ENCODE measurements at places on chromosomes 13 and 19.
A peak's percentile ranks its signal among the peaks of the same experiment; 100 is the strongest.

GRCh38 chr19:4345342-4346019 is 2.1 kb downstream of the MPND start:
- no peak for DNase-seq

GRCh38 chr19:34432797-34433196 is 4.6 kb downstream of the UBA2 start:
- DNase-seq: no peak

GRCh38 chr19:16623066-16623465 is 4.9 kb downstream of the MED26 start:
- no peak for DNase-seq

GRCh38 chr19:19040417-19040816 is 7.0 kb downstream of the ARMC6 start:
- no peak for DNase-seq

DNA sequence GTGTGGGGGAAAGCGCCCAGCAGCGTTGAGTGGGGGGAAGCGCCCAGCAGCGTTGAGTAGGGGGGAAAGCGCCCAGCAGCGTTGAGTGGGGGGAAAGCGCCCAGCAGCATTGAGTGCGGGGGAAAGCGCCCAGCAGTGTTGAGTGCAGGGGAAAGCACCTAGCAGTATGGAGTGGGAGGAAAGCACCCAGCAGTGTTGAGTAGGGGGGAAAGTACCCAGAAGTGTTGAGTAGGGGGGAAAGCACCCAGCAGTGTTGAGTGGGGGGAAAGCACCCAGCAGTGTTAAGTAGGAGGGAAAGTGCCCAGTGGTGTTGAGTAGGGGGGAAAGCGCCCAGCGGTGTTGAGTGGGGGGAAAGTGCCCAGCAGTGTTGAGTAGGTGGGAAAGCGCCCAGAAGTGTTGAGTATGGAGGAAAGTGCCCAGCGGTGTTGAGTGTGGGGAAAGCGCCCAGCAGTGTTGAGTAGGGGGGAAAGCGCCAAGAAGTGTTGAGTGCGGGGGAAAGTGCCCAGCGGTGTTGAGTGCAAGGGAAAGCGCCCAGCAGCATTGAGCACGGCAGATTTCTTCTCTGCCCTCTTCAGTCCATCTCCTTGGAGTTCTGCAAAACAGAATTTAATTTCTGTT is 138.4 kb downstream of the ATP11A start:
- DNase-seq: no peak

GRCh38 chr19:54178581-54179261 is 5.8 kb upstream of the TMC4 start:
- no peak for DNase-seq

DNA sequence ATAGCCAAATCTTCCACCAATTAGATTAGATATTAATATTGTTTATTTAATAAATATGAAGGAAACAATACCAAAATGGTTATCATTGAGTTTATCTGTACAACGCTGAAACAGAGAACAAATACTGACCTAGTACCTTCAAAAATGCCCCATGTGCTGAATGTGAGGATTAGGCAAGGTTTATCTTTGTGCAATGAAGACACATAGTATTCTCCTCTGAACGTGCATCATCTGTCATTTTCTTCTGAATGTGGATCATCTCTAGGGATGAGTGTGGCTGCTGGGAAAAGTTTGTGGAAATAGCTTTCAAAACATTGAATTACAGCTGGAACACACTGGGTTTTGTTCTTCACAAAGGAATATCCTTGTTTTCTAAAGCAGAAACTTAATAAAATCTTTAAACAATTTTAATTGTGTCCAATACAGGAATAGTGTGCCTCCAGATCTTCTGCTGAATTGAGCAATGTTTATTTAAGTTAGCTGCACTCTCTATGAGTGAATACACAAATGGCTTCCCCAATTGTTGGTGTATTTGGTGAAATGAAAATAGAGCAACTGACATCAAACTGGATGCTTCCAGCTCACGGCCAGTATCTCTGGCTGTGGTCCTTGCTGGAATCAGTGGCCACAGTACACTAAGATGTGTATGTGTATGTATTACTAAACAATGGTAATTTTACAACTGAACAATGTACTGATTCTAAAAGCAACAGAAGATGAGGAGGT is 6.7 kb downstream of the COL4A1 start:
- no peak for DNase-seq

DNA sequence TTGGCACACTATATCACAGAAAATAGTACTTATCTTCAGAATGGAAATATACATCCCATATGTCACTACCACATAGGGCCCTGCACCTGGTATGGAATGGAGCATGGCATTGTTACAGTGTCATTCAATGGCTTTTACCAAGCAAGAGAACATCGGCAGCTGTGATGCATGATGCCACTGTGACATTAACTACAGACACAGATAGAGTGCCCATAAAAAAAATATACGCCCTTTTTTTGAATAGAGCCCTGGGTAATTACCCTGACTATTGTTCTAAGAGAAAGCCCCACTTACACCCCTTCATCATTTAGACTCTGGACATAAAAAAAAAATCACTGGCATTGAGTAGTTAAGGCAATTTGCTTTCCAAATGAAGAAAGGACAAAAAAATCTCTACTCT is 320.3 kb downstream of the DNAJC15 start:
- DNase-seq: no peak

GRCh38 chr19:33767898-33768413 is 28.7 kb upstream of the KCTD15 start:
- peak; percentile 91 for DNase-seq

- no peak for DNase-seq
Measured at GRCh38 chr19:38559428-38560401, 58.0 kb downstream of the MAP4K1 start.

DNA sequence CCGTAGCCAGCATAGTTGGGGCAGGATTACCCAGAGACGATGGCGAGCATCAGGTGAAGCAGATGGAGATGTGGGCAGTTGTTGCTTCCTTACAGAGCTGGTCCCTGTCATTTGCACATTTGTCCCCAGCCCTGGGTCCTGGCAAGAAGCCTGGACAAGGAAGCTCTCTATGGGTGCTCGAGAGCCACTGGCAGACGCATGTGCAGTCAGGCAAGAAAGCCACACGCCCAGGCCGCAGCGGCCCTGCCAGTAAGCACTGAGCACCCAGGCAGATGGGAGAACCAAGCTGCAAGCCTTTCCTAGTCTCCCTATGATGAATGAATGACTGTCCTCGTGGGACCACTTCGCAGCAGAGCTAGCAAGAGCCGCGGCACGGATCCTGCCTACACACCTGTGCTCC is 182.8 kb downstream of the FOXO1 start:
- no peak for DNase-seq

DNA sequence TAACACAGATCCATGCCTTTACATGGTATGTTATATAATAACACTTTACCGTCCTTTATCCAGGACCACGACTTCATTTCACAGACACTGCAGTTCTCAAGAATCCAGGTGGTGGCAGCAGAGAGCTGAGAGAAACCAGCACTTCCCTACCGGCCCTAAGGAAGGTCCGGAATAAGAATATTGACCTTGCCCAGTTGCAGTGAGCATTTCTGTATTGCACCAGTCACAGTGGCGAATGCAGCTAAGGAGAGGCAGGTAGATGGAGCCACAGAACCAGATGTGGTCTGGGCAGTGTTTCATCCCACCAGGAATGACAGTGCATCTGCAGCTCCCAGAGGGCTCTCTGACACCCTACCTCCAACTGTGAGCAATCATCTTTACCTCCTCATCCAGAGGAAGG is 44.6 kb downstream of the ZNF787 start:
- peak; percentile 75 for DNase-seq

GRCh38 chr19:8310342-8311055 is 2.3 kb upstream of the CD320 start:
- DNase-seq: peak; percentile 1

DNA sequence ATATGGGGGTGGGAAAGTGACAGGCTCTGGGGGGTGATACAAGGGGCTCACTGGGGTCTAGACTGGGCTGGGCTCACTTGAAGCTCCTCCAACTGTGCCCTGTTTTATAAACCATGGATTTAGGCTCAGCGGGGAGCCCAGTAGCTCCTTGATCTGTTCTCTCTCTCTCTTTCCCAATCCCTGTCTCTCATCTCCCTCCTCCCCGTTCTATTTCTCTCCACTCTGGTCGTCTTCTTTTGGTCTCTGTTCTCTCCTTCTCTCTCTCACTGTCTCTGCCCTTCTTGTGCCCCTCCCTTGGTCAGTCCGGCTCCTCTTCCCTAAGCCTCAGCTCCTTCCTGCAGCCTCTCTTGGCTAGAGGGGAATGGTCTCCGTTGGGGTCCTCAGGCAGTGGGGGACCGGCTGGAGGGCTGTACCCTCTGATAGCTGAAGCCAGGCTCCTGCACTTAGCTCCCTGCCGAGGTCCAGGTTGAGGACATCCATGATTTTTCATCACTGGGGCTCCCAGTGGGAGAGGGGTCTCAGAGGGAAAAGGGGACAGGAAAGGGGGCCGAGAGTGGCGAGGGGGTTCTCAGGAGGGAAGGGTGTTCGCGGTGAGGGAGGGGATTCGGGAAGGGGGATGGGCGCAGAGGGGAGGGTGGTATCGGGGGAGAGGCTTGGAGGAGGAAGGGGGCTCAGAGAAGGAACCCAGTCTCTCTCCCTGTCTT is 8.5 kb downstream of the UNC13A start:
- DNase-seq: no peak

DNA sequence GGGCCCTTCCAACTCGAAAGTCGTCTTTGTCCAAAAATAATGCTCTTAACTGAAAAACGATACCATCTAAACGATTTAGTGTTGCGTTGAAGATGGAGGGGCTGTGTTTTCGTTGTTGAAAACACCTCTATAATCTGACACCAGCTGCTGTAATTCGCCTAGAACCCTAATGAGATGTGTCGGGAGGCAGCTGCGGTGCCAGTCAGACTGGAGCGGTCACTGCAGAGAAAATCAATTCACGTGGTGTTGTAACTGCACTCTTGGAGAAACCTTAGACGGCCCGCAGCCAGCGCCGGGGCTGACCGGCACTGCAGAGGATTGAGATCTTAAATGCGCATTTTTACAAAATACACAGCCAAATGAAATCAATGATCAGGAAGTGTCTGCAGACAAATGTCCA is 339.1 kb downstream of the ZNF536 start:
- no peak for DNase-seq
